Stimulated activated CD4-positive, alpha-beta T cell treated with anti-CD3 and anti-CD28 coated beads, Interleukin-15, amount 100 ng/mL, for 48 hours (primary cell): ENCODE measurements at places on chromosomes 7 and 10.

GRCh38 chr7:2030475-2031450 is 202.0 kb downstream of the MAD1L1 start:
- no peak for DNase-seq

GRCh38 chr7:155448632-155449007 is 9.3 kb upstream of the EN2 start:
- no peak for DNase-seq

DNA sequence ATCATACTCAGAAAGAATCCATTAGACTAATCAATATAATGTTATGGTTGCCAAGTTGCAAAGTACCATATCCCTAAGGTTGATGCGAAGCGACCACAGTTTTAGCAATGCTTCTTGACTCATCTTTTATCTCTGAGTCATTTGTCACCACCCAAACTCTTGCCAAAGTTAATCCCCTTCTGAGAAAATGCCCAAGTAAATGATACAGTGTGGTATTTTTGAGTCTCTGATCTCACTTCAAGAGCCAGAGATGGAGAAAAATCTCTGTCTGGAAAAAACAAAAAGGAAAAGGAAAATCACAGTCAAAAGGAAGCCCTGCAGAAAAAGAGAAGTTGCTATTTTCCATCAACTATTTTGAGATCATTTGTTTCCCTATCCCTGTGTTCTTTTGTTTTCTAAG is 26.7 kb upstream of the OTUD1 start:
- DNase-seq: no peak

DNA sequence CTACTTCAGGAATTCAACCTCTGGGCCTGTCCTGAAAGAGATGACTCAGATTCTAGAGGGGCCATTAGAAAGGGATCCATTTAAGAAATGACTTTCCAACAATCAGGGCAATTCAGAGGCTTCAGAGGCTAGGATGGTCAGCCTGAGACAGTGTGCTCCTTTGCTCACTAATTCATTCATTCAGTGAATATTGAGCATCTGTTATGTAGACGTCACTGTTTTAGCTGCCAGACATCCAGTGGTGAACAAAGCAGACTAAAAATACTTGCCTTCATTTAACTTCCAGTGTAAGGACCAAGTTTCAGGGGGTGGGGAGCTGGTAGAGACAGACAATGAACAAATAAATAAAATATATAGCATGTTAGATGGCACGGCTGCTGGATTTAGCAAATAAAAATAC is 1.6 kb downstream of the KIAA1217 start:
- no peak for DNase-seq

DNA sequence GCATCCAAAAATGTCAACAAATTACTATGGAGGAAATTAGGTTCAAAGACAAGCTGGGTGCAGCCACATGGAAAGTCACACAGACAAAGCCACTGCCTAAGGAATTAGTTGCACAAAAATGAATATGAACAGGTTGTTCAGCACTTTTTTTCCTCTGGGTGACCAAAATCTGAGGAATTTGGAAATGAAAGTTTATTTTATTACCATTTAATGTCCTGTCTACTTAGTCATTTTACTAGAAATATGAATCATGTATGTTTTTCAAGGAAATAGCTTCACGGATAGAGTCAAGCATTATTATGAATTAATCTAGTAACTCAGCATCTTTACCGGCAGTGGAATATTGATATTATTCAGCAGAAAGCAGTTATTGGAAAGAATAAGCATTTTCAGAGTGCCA is 106.3 kb downstream of the ANK3 start:
- no peak for DNase-seq

DNA sequence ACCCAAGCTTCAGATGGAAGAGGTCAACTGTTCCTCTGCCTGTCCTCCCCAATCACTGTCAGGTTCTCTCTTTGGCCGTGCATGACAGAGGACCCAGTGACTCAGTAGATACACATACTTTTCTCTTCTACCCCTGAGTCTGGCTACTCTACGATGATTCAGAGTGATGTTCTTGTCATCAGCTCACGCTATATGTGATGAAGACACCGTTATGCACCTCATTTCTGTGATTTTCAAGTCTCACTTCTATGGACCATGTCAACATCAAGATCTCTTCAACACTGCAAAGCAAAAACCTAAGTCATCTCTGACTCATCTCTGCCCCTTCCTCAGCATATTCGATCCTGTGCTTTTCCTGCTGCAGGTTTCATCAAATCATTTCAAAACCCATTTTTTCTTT is 76.6 kb upstream of the DGKI start:
- DNase-seq: no peak
